ENCODE measurements at places on chromosomes 2 and 18. TPM values are rescaled to one million over a fixed set of nuclear protein-coding genes. Genes with fewer than 3 reads are reported as not detected.

Gene C2orf66
- not detected for total RNA-seq

Gene MC5R
- total RNA-seq: not detected

Gene C2orf72
- 12.8 TPM for total RNA-seq

Gene CROCC2
- total RNA-seq: not detected

Gene MAPK4
- total RNA-seq: not detected

GRCh38 chr2:10377052-10377746 lies 70.9 kb downstream of the ODC1 start:
- no peak for DNase-seq

DNA sequence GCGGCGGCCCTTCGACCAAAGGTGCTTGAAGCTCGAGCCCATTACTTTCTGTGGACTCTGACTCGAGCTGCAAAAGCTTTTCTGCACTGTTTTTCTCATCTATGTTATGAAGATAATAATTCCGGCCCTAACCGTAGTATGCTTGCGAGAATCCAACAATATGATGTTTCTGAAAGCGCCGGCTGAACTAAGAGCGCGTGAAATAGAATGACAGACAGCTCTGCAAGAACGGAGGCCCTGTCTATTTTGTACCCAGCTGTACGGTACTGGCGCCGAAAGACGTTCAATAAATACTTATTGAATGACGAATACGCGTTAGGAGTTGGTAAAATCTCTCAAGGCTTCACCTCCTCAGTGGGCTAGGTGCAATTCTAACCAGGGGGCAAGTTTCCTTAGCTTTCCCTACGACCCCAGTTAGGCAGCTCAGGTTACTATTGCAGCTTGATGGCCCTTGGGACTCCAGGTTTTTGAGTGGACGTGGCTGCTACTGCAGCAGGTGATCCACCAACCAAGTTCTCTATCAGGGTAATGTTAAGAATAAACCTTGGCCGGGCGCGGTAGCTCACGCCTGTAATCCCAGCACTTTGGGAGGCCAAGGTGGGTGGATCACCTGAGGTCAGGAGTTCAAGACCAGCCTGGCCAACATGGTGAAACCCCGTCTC lies 570 bp downstream of the SCRN3 start:
- no peak for DNase-seq

DNA sequence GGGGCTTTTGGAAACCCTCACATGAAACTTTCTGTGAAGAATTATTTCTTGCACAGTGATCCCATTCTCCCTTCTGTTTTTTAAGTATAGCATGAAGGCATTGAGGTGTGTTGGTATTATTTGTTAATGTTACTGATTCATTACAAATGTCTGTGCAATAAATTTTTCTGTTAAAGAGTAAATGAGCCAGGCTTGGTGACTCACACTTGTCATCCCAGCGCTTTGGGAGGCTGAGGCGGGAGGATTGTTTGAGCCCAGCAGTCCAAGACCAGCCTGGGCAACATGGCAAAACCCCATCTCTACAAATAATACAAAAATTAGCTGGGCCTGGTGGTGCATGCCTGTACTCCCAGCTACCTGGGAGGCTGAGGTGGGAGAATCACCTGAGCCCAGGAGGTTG lies 87.8 kb downstream of the KCTD18 start:
- DNase-seq: no peak

GRCh38 chr2:54387059-54387991 lies 68.8 kb upstream of the SPTBN1 start:
- no peak for DNase-seq

DNA sequence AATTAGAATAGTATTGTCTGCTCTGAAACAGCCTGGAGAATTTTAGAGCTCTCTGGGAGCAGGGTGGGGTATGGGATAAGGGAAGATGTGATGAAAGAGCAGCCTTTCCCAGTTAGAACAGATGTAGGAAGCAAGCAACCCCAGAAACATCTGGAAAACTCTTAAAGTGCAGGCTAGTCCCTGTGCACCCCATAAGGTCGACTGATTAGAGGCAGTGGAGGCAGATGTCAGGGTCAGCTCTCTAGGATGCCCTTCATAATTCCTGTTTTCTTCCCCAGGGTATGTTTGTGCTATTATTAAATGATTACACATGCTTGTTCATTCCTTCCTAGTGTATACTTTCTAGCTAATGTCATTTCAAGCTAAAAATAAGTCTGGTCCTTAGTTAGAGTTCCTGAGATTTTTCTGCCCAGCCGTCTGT lies 41.7 kb downstream of the PTPRM start:
- DNase-seq: no peak

DNA sequence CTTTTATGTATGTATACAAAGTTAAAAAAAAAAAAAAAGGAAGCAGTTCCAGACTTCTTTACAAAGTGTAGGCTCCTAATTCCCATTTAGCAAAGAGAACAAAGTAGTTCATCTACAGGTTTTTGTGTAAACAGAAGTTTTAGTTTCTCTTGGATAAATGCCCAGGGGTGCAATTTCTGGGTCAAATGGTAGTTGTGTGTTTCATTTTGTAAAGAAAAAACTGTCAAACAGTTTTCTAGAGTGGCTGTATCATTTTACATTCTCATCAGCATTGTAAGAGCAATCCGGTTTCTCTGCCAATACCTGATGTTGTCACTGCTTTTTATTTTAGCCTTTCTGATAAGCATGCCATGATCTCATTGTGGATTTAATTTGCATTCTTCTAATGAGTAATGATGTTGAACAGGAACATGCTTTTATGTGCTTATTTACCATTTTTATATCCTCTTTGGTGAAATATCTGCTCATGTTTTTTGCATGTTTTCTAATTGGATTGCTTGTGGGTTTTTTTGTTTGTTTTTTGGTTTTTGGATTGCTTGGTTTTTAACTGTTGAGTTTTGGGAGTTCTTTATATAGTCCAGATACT lies 16.6 kb upstream of the PSME4 start:
- no peak for DNase-seq

DNA sequence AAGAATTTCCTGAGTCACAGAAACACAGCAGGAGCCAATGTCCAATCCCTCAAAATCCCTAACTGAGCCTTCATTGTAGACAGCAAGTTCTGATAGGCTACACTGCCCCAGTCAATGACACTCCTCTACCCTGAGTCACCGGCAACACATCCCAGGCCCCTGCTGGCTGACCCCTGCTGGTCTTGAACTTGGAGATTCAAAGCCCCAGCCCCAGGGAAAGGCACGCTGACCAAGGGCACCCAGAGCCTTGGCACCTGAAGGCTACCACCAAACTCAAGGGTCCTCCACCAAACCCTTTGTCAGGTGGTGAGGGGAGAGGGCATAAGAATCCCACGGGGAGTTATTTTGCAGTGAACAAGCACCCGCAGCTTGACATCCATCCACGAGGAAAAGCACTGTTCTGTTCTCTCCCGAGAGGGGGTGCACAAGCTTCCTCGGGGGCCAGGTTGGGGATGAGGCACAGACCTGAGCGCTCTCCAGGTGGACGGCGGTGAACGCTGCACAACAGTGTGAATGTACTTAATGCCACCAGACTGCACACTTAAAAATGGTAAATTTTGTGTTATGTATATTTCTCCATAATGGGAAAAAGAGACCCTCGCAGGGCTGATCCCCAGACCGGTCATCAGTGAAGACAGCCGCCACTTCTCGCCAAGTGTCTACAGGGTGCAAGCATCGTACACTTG lies 46.9 kb downstream of the TFCP2L1 start:
- peak; percentile 16 for DNase-seq

GRCh38 chr2:140804700-140805260 lies 1326.0 kb downstream of the LRP1B start:
- DNase-seq: no peak

- DNase-seq: no peak
These were observed 17.4 kb downstream of the NTSR2 start for GRCh38 chr2:11652553-11652952.

DNA sequence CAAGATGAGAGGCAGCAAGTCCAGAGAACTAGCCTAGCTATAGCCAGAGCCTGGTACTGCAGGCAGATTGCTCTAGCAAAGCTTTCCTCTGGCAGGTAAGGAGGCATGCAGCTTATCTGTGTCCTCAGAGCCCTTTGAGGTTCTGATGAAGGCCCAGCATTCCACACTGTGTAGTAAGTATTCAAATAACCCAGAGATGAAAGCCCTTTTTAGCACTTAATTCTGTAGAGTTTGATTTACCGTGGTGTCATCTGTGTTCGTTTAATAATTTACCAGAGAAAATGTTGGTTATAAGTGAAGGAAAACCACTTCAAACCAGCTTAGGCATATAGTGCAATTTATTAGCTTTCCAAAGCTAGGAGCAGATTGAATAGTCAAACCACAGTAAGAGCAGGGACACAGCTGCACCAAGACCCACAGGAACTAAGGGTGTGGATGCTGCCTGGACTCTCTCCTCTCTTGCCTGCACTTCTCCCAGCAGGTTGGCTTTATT lies 226.6 kb downstream of the BABAM2 start:
- peak; percentile 85 for DNase-seq
